ENCODE measurements at places on chromosomes 12 and 14.

DNA sequence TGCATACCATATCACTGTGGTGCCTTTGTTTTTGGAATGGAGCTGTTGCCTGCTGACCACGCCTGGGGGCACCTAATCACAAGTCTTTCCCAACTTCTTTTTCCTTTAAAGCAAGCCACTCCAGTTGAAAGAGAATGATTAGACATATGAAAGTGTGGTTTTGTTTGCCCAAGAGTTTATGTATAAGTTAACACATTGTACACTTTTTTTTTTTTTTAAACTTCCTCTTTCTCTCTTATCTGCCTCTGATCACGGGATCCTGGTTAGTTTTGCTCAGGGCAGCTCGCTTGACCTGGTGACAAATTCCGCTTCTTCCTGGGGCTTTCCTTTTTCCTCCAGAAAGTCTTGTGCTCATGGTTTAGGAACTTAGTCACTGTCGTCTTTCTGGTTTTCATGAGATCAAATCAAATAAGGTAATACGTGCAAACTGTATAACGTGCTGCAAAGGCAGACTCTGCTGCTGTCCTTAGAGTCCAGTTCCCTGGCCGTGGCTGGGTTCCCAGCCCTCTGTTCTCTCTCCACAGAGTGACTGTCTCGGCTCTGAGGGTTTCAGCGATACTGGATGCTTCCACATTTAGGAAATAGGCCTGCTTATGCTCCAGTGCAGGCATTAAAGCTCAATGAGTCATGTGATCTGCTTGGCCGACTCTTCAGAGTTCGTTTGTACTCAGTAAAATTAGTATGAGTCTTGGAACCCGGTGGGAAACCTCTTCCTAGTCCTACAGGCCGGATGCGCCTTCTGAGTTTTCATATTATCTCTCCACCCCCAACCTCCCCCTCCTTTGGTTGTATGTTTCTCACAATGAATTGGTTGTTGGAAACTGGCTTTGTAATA lies 15.2 kb downstream of the RASSF3 start:
- DNase-seq = peak; percentile 38

DNA sequence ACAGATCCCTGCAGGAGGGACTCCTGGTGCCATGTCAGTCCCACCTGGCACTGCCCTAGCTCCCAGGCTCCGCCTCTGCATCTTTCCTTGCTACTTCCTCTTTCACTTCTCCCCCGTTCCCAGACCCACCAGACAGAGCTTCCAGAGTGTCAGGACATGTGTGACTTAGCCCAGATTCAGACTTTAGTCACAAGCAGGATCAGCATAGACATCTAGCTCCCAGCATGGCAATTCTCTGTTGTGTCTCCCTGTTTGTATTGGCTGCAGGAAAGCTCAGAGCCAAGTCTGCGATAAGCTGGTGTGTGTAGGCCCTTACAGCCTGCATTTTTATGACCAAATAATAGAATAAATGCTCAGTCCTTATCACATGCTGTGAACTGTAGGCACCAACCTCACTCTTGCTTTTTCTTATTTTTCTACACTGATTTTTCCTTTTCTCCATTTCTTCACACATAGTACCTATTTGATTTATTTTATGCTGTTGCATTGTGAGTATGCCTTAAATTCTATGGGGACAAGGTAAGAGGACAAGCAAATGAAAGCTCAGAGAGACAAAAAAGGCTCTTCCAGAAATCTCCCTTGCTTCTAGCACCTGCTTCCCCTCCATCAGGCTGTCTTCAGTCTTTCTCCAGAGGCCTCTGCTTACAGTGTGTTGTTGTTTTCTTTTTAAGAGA lies 5.9 kb downstream of the DHRS2 start:
- no peak for DNase-seq

DNA sequence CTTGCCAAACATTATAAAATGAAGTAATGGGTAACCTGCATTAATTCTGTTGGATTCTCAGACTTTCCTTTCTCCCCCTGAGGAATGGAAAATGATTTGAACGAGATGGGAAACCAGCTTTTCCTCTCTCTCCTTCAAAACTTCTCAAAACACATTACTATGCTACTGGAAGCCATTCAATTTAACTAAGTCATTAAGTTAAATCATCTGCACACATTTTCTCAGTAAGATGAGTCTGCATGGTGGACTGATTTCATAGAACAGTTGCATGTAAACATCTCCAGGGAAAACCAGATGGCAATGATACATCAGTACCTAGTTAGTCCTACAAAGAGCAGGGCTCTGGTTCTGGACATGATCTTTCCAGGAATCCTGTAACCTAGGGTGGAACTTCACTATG lies 59.9 kb downstream of the BMP4 start:
- no peak for DNase-seq

- peak; percentile 38 for DNase-seq
Measured at GRCh38 chr12:12724421-12725085, 7.4 kb downstream of the CDKN1B start.

GRCh38 chr12:55659486-55660385 lies 23.0 kb downstream of the OR10P1 start:
- no peak for DNase-seq

- no peak for DNase-seq
Measured at GRCh38 chr14:104602933-104603325, 1.6 kb downstream of the TMEM179 start.

GRCh38 chr12:130336723-130337487 lies 782 bp upstream of the PIWIL1 start:
- no peak for DNase-seq

DNA sequence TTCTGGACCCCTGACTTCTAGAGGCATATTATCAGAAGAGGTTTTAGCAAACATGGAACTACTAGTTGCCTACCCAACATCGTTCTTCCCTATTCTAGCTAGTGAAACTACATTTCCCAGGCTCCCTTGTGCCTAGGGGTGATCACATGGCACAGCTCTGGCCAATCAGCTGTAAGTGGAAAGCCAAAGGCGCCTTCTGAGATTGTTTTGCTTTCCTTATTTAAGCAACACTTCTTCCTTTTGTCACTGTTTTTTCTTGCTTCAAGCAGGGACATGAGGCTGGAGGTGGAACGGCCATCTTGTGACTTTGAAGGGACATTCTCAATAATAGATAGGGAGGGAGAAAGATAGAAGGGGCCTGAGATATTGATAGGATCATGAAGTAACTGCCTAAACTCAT lies 136.7 kb downstream of the ZNF664 start:
- DNase-seq = no peak

GRCh38 chr14:83053022-83053710 lies 1519.5 kb upstream of the SEL1L start:
- DNase-seq = no peak

DNA sequence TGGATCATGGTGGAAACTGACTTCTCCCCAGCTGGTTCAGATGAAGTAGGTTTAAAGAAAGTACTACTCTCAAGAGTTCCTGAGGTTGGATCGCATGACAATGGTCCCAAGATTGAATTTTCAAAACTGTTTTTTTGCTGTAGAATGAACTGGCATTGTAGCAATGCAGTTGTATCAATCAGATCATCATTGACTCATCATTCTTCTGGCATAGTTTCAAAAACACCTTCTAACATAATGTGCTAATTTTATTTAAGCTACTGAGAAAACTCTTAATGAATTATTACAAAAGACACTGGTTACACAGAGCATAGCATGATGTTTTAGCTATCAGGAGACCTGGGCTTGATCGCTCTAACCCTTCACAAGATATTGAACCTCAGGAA lies 384.5 kb upstream of the DCN start:
- no peak for DNase-seq

- DNase-seq = no peak
Measured at GRCh38 chr12:43579206-43579605, 27.2 kb upstream of the ADAMTS20 start.

- no peak for DNase-seq
Measured at GRCh38 chr12:12717586-12718380, 615 bp downstream of the CDKN1B start.

- DNase-seq = no peak
Measured at GRCh38 chr14:61476105-61476753, 154.8 kb downstream of the PRKCH start.

DNA sequence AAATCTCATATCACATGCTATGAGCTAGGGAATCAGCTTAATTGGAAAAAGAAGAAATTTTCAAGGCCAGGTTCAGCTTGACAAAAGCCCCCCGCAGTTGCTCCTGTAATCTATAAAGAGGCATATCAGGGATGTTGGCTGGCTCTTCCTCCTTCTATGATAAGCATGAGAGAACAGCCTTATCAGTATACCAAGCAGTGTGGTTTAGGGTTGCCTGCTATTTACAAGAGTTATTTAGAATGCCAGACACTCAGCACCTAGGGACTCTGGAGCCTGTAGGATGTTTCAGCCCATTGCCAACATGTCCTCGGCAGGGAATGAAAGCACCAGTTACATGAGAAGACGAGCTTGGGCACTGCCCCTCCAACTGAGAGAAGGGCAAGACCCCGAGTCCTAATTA lies 89.5 kb upstream of the TMPO start:
- DNase-seq = no peak

- peak; percentile 42 for DNase-seq
Measured at GRCh38 chr14:75249251-75249957, 29.2 kb upstream of the FOS start.

- DNase-seq = no peak
Measured at GRCh38 chr12:48556631-48557030, 13.2 kb downstream of the LALBA start.

- no peak for DNase-seq
Measured at GRCh38 chr12:119463211-119463926, 128.8 kb downstream of the CCDC60 start.

DNA sequence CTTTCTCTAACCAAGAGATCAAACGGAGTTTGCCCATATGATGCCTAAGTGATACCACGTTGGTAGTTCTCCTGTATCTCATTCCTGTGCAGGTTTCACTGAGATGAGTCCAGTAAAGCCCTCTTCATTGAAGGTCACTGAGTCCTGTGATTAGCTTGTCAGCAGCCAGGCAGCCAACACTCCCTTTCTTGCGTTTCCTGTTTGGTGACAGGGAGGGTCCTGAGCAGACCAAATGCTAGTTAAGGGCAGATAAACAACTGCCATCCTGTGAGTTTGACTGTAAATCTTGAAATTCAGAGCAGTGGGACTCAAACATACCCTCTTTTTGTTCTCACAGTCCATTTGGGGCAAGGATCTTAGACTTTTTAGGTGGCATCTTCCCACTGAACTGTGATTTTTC lies 39.4 kb downstream of the ZNF641 start:
- DNase-seq = no peak

- DNase-seq = no peak
Measured at GRCh38 chr12:11786638-11787365, 137.3 kb downstream of the ETV6 start.

- DNase-seq = no peak
Measured at GRCh38 chr14:88791252-88791621, 1.5 kb downstream of the EML5 start.

GRCh38 chr12:104815935-104816334 lies 142.2 kb downstream of the SLC41A2 start:
- DNase-seq = no peak

DNA sequence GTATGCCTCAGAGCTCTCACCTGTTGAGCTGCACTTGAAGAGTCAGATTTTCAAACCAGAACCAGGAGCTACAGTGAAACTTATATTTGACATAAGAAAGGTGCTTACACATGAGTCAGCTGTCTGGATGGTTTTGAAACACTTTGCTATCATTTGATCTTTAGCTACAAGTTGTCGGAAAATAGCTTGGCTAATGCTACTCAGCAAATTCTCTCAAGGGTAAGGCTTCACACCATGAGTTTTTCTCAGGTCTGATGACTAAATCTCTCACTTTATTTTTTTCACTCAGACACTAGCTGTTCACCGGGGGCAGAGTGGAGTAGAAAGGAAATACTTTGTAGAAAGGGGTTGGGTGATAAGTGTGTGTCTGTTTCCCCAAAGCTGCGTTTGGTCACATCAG lies 171.8 kb downstream of the FLRT2 start:
- DNase-seq = no peak

DNA sequence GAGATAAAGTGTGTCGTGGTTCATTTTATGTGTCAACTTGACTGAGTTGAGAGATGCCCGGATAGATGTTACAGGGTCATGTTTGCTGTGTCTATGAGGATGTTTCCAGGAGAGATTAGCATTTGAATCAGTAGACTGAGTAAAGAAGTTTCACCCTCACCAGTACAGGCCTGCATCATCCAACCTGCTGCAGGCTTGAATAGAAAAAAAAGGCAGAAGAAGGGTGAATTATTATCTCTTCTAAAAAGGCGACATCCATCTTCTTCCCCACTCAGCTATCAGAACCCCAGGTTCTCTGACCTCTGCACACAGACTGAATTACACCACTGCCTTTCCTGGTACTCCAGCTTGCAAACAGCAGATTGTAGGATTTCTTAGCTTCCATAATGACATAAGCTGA lies 1293.7 kb upstream of the FLRT2 start:
- DNase-seq = no peak

GRCh38 chr12:110012137-110012536 lies 12.9 kb downstream of the ANKRD13A start:
- no peak for DNase-seq

GRCh38 chr12:91178139-91178561 lies 4.5 kb downstream of the DCN start:
- no peak for DNase-seq

DNA sequence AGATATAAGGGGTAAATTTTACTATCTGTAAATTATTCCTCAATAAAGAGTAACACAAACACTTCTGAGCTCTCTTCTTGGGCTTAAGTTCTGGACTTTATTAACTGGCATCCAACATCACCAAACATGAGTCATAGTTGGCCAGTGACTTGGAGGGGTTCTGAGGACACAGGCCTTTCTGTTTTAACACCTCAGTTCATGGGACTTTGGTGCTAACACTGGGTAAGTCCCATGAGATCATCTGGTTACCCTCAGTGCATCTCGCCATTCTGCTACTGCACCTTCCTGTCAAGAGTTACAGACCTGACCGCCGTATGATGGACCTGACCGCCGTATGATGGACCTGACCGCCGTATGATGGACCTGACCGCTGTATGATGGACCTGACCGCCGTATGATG lies 9.9 kb downstream of the SLC15A4 start:
- DNase-seq = no peak

- DNase-seq = no peak
Measured at GRCh38 chr12:100827901-100828520, 33.4 kb downstream of the ANO4 start.

DNA sequence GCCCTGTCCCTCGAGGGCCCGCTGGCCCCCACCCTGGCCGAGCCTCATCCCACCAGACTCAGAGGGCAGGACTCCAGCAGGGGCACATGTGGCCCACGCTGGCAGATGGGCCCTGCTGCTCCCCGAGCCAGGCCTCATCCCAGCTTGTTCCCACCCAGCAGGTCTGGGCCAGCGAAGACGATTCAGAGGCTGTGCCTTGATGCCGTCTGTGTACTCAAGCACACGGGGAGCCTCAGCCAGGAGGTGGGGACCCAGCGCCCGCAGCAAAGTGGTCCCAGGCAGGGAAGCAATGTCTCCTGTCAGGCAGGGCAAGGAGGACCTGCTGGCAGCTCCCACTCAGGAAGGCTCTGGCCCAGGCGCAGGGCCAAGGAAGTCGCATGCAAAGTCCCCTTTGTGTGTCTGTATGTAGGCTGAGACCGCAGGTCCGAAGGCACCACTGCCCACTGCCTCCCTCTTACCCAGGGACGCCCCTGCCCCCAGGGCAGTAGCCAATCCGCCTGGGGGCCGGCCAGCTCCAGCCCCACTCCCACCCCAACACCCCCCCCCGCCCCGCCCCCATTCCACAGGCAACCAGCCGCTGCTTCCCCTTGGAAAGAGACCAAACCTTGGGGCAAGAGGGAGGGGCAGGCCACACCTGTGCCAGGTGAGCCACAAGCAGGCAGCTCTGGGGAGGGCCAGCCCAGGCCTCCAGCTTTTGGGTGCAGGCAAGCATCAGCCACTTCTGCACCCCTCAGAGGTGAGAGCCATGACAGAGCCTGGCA lies 9.4 kb downstream of the DEGS2 start:
- DNase-seq = no peak

All from stimulated activated CD4-positive, alpha-beta T cell treated with anti-CD3 and anti-CD28 coated beads, Interleukin-4, amount 100 ng/mL, for 48 hours (primary cell).